Hematopoietic multipotent progenitor cell treated with erythropoietin and hydrocortisone succinate and interleukin-3 and kit ligand, for 4 days (in vitro differentiated cells): ENCODE measurements at places on chromosomes 16 and 17.

- DNase-seq, result no peak
Measured at GRCh38 chr16:35200662-35201061, 1741.2 kb downstream of the TP53TG3F start.

DNA sequence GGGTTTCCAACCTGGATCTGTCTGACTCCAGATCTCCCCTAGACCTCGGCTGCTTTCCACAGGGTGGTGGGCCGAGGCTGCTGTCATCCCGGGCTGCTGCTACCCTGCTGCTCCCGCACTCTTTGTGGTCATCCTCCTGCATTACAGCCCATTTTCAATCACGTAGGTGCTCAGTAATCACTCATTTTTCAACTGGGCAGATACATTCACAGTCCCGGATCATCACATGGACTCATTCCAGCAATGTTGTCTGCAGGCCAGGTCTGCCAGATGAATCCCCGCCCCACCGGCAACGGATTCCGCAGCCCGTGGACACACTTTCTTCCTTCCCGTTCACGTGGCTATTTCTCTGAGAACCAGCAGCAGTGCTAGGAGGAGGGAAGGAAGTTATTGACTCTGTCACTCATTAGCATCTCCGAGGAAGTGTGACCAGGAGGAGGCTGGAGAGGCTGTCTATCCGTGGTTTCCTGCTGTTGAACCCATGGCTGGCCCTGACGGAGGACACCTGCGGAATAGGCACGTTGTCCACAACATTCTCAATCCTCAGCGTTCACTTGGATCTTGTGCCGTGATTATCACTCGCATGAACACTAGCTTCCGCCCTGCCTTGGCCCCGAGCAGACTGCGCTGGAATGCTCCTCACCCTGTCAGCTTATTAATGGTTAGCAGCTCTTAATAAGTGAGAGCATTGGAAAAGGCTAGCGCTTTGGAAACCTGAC lies 14.7 kb upstream of the ZCCHC14 start:
- no peak for DNase-seq

DNA sequence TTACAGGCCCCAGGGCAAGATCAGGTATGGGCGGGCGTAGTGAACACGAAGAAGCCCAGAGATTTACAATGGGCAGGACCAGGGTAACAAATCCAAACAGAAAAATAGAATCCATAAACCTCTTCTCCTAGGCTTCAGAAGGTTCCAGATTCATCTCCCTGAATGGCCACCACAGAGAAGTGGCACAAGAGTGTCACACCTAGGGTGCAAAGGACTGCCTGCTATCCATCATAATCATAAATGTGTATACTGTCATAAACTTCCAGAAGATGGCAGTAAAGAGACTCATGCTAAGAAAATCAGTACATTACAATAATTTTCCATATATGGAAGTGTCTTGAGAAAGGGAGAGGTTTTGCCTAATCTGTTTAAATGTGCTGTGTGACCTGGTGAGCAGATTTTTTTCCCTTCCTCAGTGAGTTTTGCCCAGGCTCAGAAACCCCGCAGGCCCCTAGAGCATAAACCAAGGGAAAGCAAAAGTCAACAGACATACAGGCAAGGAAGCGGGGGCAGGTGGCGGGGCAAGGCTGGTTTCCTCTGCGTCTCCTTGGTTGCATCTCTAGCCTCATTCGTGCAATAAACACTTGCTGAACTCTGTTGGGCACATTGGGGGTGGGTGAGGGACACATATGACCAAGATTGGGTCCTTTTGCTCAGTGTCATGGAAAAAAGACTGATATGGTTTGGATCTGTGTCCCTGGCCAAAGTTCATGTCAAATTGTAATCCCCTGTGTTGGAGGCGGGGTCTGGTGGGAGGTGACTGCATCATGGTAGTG lies 92.0 kb upstream of the CDH5 start:
- DNase-seq, result peak; percentile 70

GRCh38 chr17:42682722-42683403 lies 532 bp downstream of the CNTNAP1 start:
- peak; percentile 61 for DNase-seq

DNA sequence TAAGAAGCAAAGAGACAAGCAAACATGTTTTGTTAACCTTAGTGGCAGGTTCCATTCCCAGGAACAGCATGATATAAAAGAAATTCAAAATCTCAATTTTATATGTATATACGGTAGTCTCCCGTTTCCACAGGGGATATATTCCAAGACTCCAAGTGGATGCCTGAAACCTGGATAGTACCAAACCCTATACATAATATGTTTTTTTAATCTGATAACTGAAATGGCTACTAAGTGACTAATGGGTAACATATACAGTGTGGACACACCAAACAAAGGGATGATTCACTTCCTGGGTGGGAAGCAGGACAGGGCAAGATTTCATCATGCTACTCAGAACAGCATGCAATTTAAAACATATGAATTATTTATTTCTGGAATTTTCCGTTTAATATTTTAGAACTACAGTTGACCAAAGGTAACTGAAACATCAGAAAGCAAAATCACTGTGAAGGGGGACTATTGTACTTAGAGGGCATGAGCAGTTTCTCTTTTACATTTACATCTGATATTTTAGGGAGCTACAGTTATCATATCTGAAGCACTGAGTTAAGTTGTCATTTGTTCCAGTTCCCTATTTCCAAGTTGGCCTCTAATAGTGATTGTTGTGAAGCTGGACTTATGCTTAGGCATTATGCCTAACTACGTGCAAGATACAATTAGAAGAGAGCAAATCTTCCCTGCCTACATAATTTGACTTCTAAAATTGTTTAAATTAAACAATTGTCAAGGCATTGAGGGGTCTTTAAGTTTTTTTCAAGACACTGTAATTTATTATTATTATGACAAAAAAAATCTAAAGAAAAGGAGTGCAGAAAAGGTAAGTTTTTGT lies 34.1 kb upstream of the ABCA6 start:
- DNase-seq, result peak; percentile 15

GRCh38 chr17:3959295-3959899 lies 4.8 kb downstream of the ATP2A3 start:
- DNase-seq, result no peak

- peak; percentile 36 for DNase-seq
Measured at GRCh38 chr16:8585857-8586256, 4.5 kb downstream of the TMEM114 start.

DNA sequence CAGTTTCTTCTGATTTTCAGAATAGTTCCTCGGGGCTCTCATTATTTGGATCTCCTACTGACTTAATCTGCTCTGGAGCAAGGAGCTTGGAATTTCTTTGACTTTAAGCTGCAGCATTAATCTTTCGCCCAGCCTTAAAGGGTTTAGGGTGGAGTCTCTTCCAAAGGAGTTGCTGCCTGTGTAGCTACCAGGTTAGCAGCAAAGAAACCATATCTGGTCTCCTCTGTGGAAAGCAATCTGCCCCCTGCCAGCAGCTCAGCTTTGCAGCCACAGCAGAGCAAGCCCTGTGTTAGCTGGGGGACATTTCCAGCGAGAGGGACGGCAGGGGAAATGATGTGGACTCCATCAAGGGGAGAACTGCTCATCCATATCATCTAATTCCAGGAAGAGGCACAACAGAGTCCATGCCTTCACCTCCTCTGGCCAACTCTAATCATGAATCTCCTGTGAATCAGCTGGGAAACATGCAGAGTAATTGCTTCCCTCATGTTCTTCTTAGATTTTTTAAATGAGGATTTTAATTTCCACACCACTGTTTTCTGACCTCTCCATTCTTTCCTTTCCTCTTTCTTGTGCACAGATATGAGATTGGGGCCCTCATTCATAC lies 827.6 kb upstream of the CA10 start:
- no peak for DNase-seq

DNA sequence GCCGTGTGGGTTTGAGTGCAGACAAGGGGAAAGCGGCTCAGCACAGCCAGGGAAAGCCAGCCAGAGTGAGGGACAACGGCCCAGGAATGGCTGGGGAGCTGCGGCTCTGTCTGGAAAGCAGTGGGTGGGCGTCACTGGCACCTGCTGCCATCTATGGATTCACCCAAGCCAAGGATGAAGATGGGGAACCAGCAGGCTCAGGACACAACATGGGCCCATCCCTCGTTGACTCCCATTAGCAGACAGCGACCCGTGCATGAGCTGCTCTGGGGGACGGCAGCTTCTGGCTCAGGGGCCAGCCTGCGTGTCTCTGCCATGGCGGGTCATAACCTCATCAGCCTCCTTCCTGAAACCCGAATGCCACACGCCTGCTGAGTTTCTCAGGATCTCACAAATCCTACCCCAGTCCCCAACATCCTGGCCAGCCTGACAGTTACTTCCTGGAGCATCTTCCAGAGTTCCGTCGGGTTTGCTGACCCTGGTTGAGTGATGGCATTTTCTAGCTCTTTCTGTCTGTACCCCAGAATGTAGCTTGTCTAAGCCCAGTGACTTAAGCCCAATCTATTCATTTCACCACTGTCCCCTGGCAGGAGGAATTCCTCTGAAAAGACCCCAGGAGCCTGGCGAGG lies 50.7 kb downstream of the SLC7A5 start:
- no peak for DNase-seq

DNA sequence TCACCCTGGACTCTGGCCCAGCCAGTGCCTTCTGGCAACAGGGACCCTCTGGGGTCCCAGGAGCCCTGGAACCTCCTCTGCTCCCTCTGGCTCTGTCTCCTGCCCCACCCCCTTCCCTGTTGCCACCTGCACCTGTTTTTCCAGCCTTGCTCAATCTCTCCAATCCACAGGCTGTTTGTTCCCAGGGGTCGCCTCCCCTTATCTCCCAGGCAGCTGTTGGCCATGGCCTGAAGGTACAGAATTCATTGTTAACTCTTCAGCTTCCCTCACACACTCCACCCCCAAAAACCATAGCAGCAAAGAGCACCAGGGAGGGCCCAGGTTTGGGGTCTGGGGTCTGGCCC lies 39.3 kb upstream of the TOB1 start:
- no peak for DNase-seq

DNA sequence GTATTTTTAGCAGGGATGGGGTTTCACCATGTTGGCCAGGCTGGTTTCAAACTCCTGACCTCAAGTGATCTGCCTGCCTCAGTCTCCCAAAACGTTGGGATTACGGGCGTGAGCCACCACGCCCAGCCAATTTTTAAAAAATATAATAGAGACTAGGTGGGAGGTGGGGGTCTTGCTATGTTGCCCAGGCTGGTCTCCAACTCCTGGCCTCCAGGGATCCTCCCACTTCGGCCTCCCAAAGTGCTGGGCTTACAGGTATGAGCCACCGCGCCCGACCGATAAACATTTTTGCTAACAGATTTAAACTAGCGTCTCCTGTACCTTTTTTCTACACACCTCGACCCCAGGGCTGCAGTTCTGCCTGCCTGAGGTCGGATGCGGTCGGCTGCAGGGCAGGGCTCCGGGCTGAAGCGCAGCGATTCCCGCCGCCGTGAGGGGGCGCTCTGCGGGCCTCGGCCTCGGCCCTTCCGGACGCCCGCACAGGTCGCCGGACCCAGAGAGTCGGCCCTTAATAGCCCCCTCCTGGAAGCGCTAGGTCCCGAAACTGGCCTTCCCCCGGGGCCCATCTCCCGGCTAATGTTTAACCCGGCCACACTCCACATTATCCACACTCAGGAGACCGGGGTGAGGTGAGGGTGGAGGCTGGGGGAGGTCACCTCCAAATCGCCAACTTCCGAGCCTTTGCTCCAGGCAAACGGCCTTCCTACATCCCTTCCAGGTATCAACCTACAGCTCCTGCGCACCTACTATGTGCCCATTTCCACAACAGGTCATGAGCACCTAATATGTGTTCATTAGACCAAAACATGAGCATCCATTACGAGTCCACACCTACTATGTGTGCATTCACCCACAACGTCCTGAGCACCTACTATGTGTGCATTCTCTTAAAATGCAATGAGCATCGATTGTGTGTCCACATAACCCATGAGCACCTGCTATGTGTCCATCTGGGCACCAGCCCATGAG lies 2.0 kb upstream of the GLIS2 start:
- DNase-seq, result peak; percentile 70

DNA sequence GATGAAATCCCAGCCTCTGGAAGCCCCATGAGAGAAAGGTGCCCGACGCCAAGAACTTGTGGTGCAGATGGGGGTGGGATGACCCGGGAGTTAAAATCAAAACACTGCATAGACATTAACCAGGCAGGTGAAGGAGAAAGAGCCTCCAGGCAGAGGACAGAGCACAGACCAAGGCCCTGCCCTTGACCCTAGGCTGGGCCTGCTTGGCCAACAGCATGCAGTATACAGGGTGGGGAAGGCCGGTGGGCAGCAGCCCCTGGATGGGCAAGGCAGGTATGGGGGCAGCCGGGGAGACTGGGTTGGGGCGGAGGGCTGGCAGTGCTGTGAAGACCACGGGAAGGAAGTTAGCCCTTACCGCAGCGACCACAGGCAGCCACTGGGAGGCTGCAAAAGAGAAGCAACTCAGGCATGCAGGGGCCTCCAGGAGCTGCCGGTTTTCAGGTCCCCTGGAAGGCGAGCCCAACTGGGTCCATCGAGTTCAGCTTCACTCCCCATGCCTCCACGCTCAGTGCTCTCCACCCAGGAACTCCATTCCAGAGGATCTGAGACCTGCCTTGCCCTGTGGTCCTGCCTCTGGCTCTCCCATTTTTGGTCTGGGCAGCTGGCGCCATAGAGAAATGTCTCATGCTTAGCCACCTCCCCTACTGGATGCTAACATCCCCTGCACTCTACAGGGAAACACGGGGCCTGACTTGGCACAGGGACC lies 81.2 kb downstream of the C16orf95 start:
- peak; percentile 79 for DNase-seq

DNA sequence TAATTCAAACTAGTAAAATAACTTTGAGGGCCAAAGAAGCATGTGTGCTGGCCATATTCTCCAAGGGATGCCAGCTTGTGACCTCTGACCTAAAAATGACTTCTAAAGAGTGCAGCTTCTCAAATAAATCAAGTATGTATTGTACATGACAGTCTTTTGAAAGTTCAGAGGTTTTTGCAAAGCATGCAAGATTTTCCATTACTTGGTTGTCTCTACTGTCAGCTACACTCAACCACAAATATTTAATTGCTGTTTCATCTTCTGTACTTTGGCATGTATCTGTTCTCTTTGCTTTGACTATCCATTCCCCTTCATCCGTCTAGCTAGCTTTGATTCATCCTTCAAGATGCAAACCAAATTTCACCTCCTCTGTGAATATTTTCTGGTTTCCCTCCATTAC lies 121.9 kb upstream of the HS3ST2 start:
- DNase-seq, result no peak

DNA sequence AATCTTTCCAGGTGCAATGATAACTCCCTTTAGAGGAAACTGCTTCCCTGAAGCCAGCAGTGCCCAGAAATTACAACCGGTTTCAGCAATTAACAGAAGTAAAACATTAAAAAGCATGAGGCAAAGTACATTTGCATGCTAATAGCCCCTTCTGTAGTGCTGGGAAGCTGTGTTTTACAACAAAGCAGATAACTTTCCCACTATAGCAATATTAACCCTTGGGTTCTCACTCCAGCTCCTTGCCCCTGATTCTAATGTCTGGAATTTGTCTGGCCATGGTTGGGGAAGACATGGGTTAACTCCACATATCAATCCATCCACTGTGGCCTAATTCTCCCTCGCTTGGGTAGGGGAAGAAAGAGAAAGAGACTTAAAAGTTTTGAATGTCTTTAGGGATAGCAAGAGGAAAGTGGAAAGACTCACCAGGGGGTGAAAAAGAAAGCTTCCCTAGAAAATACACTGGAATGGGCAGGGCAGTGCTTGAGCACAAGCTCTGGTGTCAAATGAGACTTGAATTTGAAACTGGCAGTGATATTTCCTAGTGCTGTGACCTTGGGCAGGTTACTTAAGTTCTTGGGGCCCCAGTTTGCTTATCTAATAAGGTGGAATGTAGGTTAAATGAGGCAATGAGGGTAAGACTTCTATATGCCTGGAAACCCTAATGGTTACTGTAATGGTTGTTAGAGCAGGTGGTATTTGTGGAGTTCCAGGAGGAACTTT lies 102.0 kb downstream of the SOX9 start:
- no peak for DNase-seq
